GM13976 (cell line): ENCODE measurements at places on chromosomes 11 and 22.

- no peak for DNase-seq
Observed at GRCh38 chr22:50283821-50284220, 13.6 kb upstream of the MAPK11 start.

DNA sequence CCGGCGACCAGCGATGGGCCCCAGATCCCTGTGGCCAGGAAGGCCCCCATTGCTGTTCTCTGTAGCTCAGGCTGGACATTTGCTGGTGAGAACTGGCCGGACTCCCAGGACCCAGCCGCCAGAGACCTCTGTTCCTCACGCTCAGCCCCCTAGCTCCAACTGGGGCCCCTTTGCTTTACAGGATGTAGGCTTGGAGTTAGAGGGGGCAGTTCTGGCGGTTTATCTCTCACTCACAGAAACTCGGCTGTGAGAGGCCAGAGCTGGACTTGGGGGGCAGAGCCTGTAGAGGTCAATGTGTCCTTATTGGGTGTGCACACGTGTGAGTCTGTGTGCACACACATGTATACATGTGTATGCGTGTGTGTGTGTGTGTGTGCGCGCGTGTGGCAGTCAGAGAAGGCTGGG, 502 bp downstream of the SMIM38 start:
- no peak for DNase-seq

DNA sequence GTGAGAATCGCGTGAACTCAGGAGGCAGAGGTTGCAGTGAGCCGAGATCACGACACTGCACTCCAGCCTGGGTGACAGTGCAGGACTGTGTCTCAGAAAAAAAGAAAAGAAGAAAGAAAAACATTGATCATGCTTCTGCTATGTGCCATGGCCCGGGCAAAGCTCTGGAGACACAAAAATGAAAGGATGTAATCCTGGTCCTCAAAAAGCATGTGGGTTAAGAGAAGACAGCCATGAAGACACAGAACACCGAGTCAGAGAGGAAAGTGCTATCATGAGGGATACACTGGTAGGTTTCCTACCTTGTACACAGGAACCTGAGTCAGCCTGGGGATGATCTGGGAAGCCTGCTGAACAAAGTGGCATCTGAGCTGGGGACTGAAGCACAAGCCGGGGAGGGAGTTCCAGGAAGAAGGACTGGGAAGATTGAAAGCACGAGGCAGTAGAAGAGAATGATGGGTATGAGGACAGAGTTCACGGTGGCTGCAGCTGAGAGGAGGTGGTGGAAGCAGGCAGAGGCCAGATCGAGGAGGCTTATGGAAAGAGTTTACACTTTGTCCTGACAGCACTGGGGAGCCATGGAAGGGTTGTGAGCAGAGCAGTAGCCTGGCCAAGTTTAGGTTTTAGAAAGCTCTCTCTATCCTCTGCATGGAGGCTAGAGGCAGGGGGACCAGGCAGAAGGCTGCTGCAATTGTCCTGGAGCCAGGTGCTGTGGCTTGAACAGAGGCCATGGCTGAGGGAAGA, 9.9 kb upstream of the MAFF start:
- no peak for DNase-seq

DNA sequence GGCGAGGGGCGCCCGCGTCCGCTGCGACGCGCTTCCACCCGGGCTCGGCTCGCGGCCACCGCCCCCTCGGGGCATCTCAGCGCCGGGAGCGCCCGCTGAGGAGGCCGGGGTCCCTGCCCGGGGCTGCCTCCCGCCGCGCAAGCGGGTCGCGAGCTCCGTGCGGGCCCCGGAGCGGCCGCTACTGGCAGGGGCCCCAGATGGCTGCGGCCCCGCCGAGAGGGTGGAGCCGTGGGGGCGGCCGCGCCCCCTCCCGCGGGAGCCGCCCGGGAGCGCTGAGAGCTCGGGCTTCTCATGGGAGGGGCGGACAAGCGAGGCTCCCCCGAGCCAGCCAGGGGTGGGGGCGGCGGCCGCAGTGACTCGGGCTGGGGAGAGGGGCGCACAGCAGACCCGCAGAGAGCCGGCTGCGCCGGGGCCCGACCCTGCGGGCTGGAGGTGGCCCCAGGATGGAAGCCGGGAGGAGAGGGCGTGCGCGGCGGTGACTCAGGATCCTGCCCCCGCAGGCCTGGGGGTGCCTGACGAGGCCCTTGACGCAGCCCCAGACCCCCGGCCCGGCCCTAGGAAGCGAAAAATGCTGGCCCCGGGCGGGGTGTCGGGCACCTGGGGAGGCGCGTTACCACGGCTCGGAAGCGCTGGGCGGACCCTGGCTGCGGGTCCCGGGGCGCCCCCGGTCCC, 603 bp upstream of the ZFTA start:
- peak; percentile 77 for DNase-seq

GRCh38 chr11:19728436-19728835, 15.8 kb downstream of the NAV2 start:
- no peak for DNase-seq

DNA sequence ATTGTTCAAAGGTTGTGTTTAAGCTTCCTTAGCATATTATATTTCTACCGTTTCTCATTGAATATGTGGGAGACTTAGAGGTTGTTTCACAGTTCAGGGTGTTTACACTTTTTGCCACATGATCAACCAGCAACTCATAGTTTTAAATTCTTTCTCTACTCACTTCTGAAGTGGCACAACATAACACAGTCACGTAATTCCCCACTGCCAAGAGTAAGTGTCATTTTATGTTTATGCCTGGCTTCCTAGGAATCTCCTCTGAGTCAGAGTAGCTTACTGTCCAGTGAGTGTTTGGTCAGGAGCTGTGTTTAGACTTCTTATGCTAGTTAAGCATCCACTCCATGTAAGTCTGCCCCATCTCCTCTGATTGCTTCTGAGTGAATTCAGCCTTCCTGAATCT, 520.8 kb upstream of the KIRREL3 start:
- DNase-seq, result no peak

GRCh38 chr11:27509908-27510307, 3.3 kb upstream of the LIN7C start:
- DNase-seq, result no peak

DNA sequence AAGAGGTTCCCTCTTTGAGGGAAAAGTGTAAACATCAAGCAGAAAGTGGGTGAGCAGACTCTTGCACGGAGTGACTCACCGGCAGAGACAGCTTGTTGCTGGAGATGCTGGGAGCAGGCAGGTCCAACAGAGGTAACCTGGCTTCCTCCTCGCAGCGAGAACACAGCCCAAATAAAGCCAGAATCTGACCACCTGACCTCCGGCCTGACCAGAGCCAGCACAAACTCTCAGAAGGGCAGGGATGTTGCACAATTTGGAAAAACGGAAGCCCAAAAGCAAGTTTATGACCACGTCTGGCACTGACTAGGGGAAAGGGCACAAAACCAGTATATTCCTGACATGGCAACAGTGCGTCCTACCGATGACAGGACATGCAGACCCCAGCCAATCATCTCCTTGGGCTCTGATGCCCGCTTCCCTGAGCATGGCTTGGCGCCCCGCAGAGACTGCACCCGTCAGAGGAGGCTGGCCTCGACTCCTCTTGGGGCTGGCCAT, 5.4 kb downstream of the SMCO4 start:
- no peak for DNase-seq

- no peak for DNase-seq
Observed at GRCh38 chr11:105612771-105613170, 2.9 kb downstream of the GRIA4 start.

GRCh38 chr11:118928101-118928869, 2.6 kb upstream of the BCL9L start:
- peak; percentile 95 for DNase-seq

DNA sequence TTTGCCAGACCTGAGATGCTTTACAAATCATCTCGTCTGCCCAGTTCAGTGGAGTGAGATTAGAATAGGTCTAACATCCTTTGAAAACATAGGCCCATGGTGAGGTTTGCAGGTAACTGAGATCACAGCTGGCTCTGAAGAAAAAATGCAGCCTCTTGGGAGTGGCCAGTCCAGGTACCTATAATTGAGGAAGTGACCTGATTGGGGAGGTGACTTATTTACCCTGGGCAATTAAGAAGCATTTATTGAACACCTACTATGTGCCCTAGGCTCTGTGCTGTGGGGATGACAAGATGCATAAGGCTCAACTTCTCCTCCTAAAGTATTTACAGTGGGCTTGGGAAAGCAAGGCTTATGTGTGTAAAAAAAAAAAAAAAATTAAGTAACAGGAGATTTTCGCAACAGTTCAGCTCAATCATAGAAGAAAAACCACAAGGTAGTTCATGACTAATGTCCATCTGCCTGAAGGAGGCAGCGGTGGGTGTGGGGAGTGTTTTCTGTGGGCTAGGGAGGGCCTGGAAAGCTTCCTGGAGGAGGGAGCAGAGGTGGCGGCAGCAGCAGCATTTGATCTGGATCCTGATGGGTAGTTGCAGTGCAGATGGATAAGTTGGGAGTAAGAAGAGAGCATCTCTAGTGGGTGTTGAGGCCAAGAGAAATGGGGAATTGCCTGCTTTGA, 16.1 kb downstream of the MICAL2 start:
- DNase-seq, result no peak

DNA sequence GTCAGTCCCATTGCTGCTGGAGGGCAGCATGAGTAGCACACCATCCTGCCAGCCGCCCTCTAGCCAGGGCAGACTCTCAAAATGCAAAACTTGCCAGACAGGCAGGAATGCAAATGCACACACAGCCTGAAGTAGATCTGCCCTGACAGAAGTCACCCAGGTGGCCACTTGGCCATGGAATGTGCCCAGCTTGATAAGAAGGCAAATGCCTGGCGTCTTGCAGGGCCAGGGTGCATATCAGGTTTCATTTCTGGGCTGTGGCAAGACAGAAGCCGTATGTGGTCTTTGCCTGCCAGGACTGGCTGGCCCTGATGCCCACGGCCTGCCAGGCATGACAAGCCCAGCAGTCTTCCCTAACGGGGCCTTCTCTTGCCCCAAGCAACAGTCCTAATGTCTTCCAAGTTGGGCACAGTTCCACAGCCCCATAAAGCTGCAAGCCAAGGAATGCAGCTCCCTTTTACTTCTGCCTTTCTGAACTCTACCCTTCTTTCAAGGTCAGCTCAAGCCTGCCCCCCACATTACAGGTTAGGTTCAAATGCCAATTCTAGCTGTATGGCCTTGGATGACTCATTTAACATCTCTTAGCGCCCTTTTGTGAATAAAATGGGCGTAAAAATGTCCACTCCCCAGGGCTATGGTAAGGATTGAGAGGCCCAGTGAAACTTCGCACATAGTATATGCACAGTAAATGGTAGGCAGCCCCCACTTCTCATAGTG, 29.7 kb downstream of the POU2AF3 start:
- no peak for DNase-seq

DNA sequence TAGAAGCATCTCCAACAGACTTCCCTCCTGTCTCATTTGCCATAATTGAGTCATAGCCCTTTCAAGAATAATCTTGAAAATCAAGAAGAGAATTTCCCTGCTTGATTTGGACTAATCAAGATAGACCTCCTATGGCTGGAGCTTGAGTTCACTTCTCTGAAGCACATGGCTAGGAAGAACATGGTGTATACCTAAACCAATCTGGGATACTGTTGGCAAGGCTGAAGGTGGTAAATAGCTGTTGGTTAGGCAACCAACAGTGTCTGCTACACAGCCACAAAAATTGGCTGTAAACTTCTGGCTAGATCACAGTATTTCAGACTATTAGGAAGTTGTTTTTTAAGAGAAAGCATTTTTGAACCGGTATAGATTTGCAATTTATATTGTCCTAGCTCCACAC, 4.9 kb downstream of the CRYAB start:
- DNase-seq, result no peak

- DNase-seq, result no peak
Observed at GRCh38 chr22:44461614-44462013, 36.4 kb downstream of the RTL6 start.

DNA sequence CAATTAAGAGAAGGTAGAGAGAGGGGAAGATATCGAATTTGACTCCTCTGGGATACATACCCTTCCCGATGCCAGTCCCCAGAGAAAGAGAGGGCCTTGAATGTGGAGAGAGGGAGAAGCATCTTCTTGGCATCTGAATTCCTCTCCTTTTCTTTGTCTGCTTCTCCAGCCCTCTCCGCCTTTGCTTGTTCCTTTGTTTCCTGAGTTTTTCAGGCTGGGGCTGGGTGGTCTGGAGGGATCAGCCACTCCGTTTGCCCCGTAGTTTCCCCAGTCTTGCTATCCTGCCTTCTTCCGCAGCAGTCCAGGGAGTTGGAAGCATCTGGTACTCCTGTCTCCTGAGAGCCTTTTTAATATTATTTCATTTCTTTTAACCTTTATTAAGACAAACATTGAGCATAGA, 107.1 kb upstream of the CADM1 start:
- no peak for DNase-seq

DNA sequence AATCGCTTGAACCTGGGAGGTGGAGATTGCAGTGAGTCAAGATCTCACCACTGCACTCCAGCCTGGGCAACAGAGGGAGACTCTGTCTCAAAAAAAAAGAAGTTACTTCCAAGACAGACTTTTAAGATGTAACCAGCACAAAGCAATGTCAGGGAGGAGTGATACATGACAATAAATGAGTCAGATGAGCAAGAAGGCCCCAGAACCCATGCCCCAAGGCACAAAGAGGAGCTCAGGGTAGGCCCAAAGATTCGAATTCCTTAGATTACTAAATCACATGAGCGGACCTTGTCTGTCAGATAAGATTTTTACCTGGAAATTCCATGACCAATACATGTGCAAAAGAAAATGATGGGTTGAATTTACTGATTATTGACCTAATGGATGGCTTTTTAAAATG, 10.5 kb upstream of the JHY start:
- DNase-seq, result no peak

DNA sequence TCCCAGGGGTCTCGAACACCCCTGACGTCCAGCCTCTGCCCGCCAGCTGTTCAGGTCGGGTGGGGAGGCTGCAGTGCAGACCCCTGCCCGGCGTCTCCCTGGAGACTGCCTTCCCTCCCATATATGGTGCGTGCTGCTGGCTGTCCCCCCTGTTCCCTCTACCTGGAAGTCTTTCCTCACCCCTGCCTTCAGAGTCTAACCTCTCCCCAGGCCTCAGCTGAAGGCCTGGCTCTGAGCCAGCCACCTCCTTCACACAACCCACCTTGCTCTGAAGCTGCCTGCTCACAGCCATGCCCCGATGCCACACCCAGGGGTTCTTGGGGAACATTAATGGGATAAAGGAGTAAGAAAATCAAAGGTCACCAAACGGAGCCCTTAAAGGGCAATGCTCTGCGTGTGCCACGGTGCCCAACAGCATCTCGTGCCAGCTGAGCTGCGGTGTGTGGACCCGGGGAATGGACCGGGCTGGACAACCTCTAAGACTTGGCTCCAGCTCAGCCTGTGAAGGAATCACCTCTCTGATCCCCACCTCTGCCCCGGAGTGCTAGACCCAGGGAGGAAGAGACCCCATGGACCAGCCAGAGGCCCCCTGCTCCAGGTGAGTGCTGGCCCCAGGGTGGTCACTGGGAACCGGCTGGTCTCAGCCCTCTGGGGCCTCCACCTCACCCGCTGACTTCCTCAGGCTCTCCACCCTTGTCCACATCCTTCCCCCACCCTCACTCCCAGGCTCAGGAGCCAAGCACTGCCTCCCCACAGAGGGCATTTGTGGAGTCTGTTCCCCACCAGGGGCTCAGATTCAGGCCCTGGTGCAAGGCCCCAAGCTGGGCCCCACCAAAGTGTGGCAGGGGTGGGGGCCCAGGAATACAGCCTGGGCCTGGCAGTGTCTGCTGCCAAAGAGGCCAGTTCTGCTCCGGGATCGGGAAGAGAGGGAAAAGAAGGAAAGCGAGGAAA, at the start of gene NLRP6:
TSS of gene NLRP6 (plus strand) at position 407 of the 951 bp plus-strand sequence. CDS start at position 570, 163 bp downstream.
- peak; percentile 25 for DNase-seq
